ENCODE measurements at places on chromosomes 5 and 9.

GRCh38 chr9:72089451-72090130, 29.2 kb upstream of the C9orf57 start:
- no peak for DNase-seq

DNA sequence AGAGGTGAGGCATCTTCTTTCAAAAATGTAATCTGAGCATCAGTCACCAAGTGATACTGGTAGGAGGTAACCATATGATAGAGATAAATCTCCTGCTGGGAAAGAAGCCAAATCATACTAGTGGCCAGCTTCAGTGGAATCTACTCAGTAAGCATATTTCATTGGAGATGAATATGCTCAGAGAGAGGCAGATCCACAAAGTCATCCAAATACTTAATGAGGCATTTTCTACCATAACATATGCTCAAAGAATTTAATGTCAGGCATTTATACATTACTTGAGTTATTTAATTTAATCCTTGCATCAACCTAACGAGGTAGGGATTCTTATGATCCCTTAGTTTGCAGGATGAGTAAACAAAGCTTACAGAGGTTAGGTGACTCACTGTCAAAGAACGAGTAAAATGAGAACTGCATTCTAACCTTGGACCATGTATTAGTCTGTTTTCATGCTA, 50.9 kb upstream of the DMRTA1 start:
- no peak for DNase-seq

GRCh38 chr5:96721351-96721977, 59.3 kb downstream of the CAST start:
- no peak for DNase-seq

DNA sequence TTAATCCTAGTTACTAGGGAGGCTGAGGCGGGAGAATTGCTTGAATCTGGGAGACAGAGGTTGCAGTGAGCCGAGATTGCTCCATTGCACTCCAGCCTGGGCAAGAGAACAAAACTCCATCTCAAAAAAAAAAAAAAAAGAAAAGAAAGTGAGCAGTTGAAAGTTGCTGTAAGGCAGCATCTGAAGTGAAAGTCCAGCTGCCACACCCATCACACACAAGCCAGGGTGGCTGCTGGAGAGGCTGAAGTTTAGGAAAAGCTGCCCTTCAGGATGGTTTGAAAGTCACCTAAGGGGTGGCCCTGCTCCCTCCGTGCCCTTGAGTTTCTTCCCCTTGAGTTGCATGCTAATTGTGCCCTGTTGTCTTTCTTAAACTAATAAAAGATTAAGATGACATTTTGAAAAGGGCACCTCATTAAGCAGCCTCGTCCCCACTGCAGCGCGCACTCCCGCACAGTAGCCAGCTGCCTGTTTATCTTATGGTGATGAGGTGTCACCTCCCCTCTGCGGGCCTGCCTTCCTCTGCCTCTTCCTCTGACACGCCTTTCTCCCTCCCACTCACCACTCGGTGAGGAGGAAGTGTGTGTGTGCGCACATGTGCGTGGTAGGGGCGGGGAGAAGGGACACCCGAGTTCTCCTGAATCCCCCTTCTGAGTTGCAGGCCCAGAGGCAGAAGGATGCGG, 104.2 kb upstream of the PANK3 start:
- no peak for DNase-seq

Data from suppressor macrophage treated with lipopolysaccharide for 4 hours (primary cell).